SHP77 (cell line): ENCODE measurements at places on chromosomes 7 and 10.

DNA sequence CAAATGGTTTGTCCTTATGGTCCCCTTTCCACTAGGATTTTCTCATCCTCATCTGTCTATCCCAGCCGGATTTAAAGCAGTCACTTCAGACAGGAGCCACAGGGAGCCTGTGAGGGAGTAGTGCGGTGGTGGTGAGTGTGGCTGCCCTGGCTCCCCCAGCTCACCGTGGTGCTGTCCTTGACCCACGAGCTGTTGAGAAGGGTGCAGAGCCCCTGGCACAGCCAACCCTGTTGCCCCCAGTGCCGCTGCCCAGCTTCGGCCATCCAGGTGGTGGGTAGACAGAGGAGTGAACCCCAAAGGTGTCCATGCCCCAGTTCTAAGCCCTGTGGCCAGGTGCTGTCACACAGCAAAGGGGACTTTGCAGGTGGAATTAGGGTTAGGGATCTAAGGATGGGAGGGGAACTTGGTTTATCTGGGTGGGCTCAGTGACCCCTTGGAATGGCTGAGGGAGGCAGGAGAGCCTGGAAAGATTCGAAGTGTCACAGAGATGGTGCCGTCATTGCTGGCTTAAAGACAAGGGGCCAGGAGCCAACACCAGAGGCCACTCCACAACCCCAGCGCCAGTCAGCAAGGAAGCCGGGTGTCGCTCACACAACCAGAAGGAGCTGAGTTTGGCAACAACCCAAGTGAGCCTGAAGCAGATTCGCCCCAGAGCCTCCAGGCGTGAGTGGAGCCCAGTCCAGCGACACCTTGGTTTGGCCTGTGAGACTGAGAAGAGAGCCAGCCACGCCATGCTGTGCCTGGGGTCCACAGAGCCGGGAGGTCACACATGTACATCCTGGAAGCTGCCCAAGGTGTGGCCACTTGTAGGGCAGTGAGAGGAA is 142.4 kb downstream of the ADCY1 start:
- DNase-seq, result no peak

DNA sequence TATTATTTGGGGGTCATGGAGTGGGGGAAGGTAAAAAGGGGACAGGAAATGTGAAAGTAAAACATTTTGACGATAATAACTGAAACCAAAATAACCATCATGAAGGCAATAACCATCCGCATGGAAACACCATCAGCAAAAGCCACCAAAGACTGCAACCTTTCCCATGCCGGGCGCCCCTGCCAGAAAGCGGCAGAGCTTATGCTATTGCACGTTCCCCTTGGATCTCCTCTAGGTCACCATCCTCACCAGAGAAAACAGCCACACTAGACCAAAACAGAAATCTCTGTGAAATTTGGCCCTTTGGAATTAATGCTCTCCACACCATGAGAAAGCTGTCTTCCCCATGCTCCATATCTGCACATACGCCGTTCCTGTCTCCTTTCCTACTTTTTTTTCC is 31.1 kb downstream of the DRGX start:
- no peak for DNase-seq

- no peak for DNase-seq
Observed at GRCh38 chr10:71216751-71217265, 4.4 kb downstream of the UNC5B start.

DNA sequence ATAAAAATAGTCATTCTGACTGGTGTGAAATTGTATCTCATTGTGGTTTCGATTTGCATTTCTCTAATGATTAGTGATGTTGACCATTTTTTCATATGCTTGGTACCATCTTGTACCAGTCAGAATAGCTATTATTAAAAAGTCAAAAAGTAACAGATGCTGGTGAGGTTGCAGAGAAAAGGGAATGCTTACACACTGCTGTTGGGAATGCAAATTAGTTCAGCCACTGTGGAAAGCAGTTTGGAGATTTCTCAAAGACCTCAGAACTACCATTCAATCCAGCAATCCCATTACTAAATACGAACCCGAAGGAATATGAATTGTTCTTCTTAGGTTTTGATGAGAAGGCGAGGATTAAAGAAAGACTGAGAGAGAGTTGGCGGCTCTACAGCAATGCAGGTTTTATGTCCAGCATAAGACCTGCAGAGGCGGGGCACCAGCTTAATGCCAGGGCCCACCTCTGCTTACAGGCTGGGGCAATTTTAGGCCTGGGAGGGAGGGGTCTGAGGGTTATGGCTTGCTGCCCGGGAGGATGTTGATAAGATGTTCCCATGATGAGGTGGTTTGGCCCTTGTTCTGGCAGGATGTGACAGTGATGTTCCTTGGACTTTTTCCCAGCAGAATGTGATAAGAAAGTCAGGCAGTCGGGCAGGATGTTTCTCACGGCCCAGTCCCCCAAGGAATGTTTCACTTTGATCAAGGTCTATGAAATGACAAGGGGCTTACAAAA is 74.4 kb downstream of the MEST start:
- DNase-seq, result no peak

- no peak for DNase-seq
Observed at GRCh38 chr10:18144396-18144795, 4.2 kb downstream of the CACNB2 start.

DNA sequence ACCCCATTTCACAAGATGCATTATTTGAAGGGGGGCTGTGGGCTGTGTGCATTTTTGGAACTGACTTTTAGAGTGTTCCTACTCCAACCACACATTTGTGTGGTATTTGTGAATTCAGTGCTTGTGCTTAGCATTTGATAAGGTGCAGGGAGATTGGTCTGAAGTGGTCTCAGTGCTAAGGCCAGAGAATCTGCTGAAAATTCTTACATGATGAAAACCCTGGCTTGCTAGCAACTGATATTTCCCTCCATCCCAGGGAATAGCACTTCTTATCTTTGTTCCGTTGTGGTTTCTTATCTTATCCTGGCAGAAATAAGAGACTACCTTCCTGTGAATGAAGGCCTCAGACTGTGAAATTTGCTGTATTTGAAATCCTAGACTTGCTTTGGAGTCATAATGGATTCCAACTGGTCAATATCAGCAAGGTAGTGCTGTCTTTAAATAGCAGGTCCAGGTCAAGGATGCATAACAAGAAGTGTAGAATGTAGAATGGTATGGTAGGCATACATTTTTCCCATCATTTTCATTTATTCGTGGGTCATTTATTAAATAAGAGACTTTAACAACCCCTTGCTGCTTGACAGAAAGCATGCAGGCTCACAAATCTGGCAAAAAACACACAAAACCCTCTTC is 986.9 kb downstream of the REEP3 start:
- DNase-seq, result no peak

DNA sequence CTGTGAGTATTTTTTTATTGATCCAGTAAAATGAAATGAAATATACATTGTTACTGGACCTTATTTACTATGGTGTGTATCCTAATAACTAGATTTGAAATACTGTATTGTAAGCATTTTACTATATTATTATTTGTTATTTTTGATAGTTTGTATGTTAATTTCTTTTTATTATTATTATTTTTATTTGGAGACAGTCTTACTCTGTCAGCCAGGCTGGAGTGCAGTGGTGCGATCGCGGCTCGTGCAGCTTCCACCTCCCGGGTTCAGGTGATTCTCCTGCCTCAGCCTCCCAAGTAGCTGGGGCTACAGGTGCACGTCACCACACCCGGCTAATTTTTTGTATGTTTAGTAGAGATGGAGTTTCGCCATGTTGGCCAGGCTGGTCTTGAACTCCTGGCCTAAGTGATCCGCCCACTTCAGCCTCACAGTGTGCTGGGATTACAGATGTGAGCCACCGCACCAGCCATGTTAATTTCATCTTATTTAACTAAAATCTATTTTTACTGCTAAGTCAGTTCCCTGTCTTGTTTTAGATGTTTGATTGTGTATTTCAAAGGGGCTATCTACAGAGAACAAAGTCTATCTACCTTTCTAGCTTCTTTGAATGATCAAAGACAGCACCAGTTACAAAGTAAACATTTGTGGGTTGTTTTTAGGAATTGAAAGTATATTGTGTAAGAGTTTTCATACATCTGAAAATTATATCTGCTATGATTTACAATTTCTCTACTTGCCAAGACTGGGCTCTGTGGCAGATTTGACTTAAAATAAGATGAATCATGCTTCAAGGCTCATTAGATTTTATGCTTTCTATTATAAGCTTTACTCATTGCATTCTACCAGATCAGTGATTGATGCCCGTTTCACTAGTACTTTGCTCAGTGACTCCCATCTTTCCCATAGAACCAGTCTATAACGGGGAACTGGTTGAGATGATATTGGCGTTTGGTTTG is 41.6 kb downstream of the CDC123 start:
- no peak for DNase-seq

GRCh38 chr7:74175340-74175739 is 1.2 kb downstream of the EIF4H start:
- no peak for DNase-seq

DNA sequence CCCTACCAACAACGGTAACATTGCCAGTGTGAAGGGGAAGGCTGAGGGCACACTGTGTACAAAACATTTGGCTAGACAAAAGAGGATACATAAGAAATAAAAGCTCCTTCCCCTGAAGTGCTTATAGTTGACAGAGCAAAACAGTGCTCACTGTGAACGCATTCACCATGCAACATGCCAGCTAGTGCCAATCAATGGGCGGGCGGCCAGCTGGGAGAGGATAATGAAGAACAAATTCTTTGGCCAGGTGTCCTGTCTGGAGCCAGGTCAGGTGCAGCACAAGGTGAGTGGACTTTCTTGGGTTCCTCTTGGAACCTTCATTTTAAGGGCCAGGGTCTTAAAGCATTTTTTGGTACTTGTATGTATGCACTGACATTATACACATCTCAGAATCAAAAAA is 106.1 kb downstream of the ICA1 start:
- no peak for DNase-seq

GRCh38 chr7:53996876-53997275 is 545.3 kb upstream of the VSTM2A start:
- no peak for DNase-seq

- DNase-seq, result no peak
Observed at GRCh38 chr7:116670409-116671015, 1.5 kb upstream of the MET start.

DNA sequence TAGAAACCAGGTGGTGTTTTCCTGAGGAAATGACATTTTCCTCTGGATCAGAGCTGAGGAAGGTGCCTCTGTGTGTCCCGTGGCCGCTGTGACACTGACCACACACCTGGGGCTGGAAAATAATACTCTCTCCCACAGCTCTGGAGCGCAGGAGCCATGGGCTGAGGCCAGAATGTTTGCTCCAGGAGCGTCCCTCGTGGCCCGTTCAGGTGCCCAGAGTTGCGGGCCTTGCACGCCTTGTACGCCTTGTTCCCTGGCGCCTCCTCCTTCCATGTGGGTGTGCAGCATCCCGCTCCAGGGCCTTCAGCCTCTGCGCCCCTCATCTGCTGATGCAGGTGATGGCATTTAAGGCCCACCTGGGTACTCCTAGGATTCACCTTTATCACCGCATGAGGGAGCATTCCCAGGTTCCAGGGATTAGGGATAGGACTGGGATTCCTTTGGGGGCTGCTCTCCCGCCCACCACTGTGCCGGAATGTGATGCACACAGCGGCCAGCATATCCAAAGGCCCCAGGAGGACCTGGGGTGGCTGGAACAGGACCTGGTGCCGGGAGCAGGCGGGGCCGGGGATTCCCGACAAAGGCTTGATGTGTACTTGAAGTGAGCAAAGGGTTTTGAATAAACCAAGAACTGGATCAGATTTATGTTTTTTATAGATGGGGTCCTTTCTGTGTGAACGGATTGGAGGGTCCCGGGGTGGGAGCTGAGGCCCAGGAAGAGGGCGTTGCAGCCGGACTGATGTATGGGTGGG is 44.0 kb downstream of the PITRM1 start:
- no peak for DNase-seq

DNA sequence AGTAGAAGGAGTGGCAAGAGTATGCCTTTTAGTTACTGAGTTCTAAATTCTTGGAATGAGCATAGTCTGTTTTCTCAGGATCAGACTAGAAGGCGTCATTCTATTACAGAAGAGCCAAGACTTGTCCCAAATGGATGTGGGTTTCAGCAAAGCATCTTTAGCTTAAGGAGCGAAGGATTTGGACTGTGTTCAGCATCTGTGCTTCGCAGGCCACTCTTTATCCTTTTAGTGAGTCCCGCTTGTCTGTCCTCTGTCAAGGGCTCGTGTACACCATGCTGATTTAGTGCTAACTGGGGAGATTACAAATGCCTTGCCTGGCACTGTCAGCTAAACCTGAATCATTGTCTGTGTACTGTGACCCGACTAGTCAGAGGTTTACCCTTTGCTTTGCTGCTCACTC is 465.7 kb downstream of the AUTS2 start:
- DNase-seq, result no peak

DNA sequence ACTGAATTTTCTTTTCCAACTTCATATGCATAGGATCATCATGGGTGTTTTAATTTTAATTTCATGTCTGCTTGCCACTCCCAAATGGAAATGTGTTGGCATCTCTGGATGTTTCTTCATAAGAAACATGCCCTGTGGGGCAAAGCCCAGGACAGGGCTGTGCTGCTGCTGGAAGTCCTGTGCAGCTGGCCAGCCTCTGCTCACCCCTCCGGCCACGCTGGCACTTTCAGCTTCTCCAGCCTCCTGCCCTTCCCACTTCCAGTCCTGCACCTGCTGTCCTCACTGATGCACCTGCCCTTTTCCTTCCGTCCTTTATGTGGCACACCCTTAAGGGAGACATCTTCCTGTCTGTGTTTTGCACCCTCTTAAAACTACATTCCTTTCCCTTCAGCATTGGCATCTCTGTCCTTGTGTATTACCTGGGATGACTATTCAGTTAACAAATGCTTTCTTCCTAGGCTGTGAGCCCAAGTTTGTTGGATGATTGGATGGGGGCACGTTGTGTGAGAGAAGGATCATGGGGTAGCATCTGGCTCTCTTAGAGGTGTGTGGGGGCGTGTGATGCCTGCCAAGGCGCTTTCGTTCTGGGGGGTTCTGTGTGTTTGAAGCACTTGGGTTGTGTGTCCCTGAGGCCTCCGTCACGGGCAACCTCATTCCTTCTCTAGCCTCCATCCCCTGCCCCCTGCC is 56.8 kb downstream of the TCF7L2 start:
- DNase-seq, result peak; percentile 33

DNA sequence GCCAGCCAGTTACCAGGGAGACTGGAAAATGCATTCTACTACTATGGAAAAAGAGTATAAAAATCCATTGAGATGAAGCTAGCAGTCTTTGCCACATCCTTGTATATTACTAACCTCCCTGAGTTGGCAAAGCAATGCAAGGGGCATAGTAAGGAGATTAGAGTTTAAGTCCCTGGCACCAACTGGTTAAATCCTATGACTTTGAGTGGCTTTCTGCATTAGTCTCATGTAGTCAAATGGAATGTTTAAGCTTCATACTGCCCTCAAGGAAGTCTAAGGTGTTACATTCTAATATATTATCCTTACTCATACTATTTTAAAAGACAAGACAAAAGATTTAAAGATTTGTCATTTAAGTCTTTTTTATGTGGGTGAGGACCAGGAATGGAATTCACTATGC is 110.1 kb downstream of the INHBA start:
- no peak for DNase-seq
